ENCODE measurements at places on chromosomes 7 and 10. TPM values are rescaled to one million over a fixed set of nuclear protein-coding genes. Genes with fewer than 3 reads are reported as not detected.

- DNase-seq = peak; percentile 93
Observed at GRCh38 chr10:60816628-60817397, 38.5 kb downstream of the CDK1 start.

GRCh38 chr7:69610374-69611084 lies 12.3 kb downstream of the AUTS2 start:
- DNase-seq = no peak

DNA sequence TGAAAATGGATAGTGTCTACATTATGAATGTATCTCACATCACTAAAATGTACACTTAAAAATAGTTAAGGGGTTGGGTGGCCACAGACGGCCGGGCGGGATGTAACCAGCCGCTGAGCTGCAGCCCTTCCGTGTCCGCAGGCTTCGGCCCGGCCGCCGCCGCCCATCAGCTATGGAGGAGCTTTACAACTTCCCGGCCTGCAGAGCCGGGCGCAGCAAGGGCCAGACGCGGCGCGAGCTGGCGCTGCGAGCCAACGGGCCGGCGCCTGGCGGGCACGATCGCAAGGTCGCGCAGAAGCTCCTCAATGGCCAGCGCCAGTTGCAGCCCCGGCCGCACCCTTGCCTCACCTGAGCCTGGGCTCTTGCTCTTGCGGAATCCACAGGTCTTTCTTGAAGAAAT lies 69.1 kb downstream of the KMT2C start:
- DNase-seq = no peak

Gene KNDC1
- polyA plus RNA-seq = 10.1 TPM

DNA sequence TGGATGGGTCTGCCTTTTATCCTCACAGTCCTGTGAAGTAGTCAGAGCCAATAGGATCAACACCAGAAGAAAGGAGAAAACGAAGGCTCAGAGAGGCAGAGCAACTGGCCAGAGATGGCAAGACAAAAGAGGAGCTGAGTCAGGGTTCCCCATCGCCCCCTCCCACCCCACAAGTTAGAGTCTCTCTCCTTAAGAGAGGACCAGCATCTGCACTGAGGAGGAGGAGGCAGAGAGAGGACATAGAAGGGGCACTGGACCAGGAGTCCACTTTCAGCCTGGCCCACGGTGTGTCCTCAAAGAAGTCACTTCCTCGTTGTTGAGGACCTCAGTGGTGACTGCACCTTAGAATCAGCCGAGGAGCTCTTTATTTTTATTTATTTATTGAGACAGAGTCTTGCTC lies 11.6 kb downstream of the SPOCK2 start:
- DNase-seq = no peak
